ENCODE measurements at places on chromosomes 11 and 22. TPM values are rescaled to one million over a fixed set of nuclear protein-coding genes. Genes with fewer than 3 reads are reported as not detected.
A peak's percentile ranks its signal among the peaks of the same experiment; 100 is the strongest.

- no peak for DNase-seq
These were observed 5.0 kb downstream of the FTH1 start for GRCh38 chr11:61962213-61963015.

DNA sequence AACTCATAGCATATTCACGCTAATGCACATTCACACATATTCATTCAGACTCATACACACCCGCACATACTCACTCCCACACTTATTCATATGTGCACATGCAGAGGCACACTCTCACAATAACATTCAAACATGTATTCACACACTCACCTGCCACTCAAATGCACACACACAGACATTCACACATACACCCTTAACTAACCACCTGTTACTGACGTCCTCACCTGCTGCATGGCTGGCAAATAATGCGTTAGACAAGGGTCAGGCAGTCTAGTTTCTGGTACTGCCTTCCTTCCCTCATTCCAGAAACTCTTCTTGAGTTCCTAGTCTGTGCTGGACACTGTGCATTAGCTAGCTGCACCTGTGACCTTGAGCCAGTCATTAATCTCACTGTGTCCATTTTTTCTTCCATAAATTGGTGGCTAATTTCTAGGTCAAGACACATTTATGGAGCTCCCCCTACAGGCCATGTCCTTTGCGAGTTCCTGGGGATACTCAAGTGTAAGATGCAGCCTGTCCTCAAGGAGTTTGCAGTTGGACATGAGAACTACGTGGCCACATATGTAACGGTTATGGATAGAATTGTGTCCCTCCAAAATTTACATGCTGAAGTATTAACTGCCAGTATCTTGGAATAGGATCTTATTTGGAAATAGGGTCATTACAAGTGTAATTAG is 34.5 kb upstream of the SEZ6L start:
- DNase-seq = no peak

- no peak for DNase-seq
These were observed 64.9 kb downstream of the SMIM38 start for GRCh38 chr11:69220561-69221051.

Gene KAT5
- 38.7 TPM for total RNA-seq

Gene ACR
- total RNA-seq = not detected

DNA sequence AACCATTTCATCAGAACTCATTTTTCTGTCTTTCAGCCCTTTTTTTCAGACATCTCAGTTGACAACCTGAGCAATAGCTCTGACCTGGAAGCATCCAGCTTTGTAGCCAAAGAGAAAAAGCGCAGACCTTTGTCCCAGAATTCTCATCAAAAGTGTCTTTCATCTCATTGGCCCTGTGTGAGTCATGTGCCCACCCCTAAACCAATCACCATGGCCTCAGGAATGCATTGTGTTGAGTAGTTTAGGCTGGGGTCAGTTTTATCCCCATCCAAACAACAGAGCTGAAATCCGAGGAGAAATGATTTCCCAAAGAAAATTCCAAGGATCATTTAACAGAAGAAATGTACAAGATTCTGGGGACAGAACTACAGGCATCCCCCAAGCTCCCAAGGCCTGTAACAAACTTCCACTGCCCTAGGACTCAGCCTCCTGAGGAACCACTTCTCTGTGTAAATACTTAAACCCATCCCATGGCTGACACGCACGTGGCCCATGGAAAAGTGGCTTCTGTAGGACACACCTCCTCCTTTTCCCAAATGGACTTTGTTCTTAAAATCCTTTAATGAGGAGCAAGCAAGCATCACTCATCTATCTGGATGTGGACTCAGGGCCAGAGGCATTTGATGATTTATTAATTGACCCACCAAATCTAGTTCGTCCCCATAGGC is 429.0 kb downstream of the SOX6 start:
- DNase-seq = no peak

DNA sequence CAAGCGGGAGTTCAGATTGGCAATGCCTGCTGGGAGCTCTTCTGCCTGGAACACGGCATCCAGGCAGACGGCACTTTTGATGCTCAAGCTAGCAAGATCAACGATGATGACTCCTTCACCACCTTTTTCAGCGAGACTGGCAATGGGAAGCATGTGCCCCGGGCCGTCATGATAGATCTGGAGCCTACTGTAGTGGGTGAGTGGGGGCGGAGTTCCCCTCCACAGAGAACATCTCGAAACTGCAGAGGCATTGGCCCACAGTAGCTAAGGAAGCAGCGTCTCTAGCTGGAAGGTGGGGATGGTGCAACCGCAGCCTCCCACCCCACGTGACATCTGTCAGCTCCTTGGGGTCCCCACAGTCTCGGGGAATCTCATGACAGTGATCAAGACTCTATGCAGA is 10.9 kb downstream of the TUBA8 start:
- DNase-seq = no peak

- no peak for DNase-seq
These were observed 6.1 kb downstream of the OR6M1 start for GRCh38 chr11:123800036-123800435.

DNA sequence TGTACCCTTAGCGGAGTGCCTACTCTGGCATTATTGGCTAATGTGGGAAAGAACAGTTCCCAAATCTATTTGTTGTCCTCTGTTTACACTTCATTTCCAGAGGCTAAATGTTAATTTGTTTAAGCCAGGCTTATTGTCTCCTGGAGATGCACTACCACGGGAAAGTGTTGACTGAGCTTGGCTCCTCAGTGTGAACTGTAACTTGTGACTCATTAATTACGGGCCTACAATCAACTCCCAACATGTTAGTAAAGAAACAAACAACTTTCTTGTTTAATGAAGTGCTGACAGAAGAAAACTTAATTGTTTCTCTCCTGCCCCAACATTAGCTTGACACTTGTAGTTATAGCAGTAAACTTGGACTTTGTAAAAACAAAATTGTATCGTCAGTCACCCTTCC is 130.4 kb downstream of the ATXN10 start:
- DNase-seq = no peak

DNA sequence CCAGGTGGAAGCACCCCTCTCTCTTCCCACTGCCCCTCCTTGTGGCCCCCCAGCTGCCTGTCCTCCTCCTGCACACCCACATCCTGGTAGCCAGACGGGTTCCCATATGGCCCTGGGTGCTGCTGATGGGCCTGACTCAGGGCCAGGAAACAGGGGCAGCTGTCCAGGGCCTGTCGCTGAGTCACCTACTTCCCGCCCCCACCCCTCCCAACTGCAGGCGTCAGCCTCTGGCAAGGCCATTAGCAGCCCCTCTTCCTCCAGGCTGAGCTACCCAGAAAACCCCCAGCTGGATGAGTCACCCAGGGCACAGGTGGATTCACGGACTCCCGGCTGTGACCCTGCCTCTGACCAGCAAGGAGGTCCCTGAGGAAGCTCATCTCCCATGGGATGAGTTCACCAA is 6.9 kb upstream of the GAL start:
- peak; percentile 58 for DNase-seq

Gene VPREB3
- not detected for total RNA-seq

Gene CABP4
- total RNA-seq = not detected

Gene HEPHL1
- not detected for total RNA-seq

Gene TSSC4
- 66.6 TPM for total RNA-seq

GRCh38 chr22:46862418-46863324 is 100.2 kb downstream of the TBC1D22A start:
- DNase-seq = no peak

Gene CLDN5
- not detected for total RNA-seq

Gene OR8A1
- total RNA-seq = not detected

DNA sequence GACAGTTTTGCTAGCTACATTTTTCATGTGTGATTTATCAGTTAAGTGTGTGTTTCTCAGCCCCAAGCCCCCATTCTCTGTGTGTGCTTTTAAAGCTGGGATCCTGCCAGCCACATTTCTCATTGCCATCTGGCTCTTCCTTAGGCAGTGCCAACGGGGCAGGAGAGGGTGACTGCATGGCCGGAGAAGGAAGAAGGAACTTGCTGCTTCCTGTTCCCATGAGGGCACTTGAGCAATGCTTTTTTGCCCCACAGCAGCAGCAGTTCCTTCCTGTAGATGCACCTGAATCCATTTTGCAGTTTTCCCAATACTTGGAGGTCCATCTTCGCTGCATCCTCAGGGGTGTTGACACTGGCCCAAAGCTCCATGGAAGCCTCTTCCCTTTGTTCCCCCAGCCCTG is 37.5 kb downstream of the TNRC6B start:
- DNase-seq = no peak

- no peak for DNase-seq
These were observed 80.1 kb downstream of the ADAMTS15 start for GRCh38 chr11:130528298-130529261.

Gene OR52A1
- not detected for total RNA-seq

GRCh38 chr11:47132490-47132889 is 44.2 kb downstream of the ARFGAP2 start:
- no peak for DNase-seq

Gene RFPL3
- not detected for total RNA-seq

DNA sequence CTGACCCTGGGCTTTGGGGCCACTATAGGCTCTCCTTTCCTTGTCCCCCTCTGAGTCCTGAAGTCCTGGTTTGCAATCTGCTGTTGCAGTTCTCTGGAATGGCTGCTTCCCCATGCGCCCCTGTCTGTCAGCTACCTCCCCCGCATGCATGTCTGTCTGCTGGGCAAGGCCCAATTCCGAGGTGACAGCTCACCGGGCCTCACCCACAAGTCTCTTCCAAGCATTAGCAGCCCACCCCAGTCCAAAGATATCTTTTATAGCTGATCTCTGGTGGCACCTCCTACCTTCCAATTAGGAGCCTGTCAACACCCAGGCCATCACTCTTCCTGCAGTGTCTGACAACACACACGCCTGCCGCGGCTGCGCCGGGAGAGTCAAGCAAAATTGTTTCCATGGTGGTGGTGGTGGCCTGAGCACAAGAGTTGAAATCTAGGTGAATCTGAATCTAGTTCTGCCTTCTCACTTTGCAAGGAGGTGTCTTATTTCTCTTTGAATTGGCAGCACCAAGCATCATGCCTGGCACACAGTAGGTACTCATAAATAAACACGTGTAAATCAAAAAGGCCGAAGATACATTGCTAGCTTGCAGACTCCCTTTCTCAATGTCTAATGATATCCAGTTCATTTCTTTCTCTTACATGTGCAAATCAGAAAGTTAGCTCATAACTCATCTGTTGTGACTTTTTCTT is 1.2 kb upstream of the LMO2 start:
- DNase-seq = no peak
